ENCODE measurements at places on chromosomes 3 and 15. TPM values are rescaled to one million over a fixed set of nuclear protein-coding genes. Genes with fewer than 3 reads are reported as not detected.

Gene TM4SF4
- polyA plus RNA-seq = 4.2 TPM

Gene MESP2
- 0.44 TPM for polyA plus RNA-seq

- DNase-seq = peak; percentile 41
Measured at GRCh38 chr15:78979456-78980320, 34.8 kb upstream of the CTSH start.

- no peak for DNase-seq
Measured at GRCh38 chr15:92273723-92274122, 120.0 kb upstream of the ST8SIA2 start.

Measured in renal cortex interstitium (tissue), 15 donors.